ENCODE measurements at places on chromosomes 11 and 22.

DNA sequence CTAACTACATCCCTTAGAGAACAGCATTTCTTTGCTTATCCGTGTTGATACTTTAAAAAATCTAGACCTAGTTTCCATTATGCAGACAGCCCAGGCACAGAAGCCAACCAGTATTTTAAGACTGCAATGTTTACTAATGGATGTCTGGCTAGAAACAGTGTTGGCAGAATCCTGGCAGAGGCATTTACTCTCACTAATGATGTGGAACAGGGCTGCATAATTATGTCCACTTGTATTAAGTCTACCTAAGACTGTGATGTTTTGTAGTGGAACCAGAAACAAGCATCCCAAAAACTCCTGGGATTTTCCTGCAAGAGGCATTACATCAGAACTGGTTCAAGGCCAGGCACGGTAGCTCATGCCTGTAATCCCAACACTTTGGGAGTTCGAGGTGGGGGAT lies 50.2 kb upstream of the PICALM start:
- no peak for DNase-seq

DNA sequence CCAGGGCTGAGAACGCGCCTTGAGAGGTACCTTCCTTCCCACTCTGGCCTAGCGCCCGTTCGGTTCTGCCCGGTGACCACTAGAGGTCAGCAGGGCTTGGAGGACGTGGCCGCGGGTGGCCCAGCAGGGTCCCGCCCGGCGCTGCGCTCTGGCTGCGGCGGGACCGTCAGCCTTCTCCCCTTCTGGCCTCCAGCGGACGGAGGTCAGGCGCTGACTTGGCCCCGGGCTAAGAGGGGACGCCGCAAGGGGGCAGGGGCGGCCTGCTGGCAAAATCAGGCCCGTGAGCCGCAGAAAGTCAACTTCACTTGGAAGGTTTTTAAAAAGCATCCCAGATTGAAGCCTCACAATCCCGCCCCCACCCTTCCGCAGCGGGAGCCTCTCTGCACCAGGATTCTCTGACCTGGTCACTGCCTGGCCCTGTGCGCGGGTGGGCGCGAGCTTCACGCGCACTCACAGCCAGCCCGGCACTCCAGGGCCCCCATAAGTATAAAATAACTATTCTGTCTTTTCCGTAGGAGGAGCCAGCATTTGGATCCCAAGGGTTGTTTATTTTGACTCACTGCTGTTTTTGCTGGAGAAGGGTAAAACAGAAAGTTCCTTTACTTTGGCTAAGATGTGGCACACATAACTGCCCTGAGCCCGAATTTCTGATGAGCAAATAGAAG lies 23.2 kb upstream of the ZBTB16 start:
- peak; percentile 49 for DNase-seq

DNA sequence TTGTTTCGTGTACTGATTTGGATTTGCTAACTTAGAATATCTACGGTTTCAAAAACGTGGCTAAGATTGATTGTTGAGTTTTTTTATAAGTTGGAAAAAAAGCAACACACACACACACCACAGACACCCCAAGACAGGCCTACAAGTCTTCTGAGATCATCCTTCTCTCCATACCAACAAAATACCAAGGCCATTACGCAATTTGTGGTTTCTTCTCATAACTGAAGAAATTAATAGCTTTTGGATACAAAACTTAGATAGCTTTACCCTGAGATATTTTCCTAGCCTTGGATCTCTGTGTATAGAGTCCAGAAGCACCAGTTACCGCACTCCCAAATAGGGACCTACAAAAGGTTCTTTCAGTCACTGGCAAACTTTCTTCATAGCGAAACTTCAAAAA lies 113.6 kb downstream of the SIK3 start:
- no peak for DNase-seq

GRCh38 chr11:122627745-122628144 lies 27.8 kb upstream of the UBASH3B start:
- no peak for DNase-seq

DNA sequence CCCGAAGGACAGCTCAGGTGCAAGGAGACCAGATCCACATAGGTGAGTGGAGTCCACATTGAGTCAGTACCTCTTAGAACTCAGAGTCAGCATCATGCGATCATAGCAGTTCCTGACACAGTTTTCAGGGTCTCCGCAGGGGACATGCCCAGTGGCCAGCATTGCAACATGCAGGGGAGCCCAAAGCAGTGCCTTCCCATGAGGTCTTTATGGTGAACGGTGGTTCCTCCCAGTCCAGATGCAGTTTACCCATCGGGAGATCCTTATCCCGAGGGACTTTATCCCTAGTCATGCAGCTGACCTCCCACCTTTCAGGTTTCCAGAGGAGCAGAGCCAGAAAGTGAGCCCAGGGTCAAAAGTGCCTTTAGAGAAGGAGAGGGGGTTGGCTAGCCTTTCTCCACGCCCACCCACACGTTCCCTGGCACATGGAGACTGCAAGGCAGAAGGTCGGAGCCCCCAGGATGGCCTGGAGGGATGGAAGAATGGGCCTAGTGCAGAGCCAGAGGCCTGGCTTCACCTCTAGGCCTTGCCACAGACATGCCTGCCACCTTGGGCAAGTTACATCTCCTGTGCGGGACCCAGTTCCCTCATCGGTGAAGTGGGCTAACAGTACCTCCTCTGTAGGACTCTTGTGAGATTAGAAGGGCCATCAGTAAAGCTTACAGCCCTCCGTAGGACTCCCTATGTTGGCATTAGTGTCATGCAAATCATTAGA lies 6.4 kb downstream of the KCTD17 start:
- no peak for DNase-seq

GRCh38 chr22:38751422-38752346 lies 4.1 kb downstream of the SUN2 start:
- DNase-seq: no peak

DNA sequence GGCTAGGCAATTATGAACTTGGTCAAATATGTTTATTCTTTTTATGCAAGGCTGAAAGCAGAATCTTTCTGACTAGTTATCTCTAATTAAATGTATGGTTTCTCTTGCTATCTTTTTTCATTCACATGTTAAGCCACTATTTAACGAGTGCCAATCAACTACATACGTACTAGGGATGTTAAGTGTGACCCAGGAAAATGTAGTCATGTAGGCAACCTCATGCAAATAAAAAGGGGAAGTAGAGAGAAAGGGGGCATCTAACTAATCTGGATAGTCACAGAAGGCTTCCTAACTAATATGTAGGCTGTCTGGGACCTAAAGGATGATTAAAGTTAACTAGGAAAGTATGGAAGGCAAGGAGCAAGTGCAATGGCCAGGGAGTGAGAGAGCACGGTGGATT lies 23.5 kb downstream of the TBRG1 start:
- DNase-seq: no peak

DNA sequence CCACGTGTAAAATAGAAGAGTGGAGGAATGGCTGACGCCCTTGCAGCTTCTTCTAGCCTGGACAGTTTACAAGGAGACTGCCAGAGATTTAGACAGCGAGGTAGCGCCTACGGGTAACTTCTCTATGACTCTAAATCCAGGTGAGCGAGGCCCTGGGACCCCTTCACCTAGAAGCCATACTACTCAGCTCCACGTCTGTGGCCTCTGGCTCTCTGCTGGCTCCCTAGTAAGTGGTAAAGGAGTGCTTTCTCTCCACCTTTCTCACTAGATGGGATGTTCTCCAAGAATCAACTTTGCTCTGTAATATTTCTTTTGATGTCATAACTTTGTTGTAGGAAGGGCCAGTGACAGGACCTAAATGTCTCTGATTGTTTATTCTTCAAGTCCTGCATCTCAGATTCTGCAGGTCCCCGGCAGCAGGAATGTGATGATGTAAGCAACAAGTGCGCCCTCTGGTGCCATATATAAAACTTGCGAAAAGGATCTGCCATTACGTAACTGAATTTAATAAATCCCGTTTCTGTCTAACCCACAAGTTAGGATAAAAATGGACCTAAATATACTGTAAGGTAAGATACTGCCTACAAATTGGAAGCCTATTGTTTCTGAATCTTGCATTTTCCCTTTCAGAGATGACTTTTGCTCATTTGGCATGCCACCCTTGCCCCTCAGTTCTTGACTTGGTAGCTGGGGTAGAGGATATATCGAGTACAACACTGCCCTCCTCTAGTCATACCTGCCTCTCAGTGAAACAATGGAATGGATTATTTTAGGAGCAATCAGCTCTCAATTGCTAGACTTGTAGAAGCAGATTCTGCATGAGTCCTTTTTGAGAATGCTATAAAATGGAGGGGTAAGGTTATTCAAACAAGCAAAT lies 11.0 kb upstream of the PTPN5 start:
- DNase-seq: no peak

DNA sequence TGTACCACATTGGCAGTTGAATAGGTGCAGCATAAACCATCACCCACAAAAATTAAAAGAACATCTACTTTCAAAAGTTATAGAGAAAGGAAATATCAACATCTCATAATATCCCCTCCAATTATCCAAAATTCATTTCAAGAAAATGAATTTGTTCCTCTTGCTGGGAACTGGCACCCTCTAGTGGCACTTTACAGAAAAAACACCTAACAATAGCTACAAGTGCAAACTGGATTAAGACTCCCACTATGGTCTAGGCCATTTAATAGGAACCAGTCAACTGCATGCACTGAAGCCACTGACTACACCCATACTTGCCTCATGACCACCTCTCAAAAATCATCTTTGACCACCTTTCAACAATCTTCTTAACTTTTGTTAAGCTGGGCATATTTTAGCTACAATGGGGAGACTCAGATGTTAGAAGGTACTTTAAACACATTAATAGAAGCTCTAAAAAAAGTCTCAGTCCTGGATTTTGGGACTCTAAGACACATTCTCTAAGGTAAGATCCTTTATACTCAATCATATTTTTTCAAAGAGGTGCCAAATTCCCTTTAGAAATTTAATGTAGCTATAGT lies 17.3 kb downstream of the TRAF6 start:
- no peak for DNase-seq

- no peak for DNase-seq
These were observed 73.6 kb upstream of the GRK3 start for GRCh38 chr22:25490896-25491295.

GRCh38 chr22:41094041-41094593 lies 1.7 kb downstream of the EP300 start:
- DNase-seq: peak; percentile 2

GRCh38 chr11:44726283-44727113 lies at the start of gene TSPAN18:
Gene TSPAN18 (plus strand): TSS chr11:44726962. CDS start chr11:44906417, 179,455 bp downstream.
- no peak for DNase-seq

DNA sequence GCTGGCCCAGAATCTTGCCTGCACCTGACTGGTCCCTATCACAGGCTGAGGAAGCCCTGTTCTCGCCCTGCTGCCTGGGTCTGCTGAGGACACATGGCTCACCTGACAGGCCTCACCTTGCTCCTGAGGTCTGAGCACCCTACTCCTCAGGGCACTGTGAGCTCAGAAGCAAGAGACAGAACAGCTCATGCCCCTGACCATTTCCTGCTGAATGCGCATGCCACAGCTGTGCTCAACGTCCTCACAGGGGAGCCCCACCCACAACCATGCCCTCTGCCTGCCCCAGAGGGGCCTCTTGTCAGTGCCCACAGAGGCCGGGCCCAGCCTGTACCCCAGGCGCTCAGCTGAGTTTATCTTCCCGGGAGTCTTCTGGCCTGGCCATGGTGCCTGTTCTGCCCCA lies 2.8 kb upstream of the TSPO start:
- DNase-seq: no peak

DNA sequence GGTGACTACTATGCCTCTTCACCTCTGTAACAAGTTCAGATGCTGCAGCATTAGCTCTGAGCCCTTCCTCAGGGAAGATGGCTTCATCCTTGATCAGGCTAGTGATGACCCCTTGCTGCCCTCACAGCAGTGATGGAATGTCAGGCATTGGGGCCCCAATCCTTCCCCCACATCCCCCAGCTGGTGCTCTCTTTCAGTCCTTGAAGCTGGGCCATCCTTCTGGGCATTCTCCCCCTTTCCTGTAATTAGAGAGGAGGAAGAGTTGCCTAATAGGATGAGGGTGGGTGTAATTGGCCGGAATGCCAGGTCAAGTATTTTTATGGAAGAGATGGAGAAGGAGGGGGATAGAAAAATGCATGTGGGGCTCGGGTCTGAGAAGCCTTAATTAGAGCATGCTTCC lies 62.6 kb downstream of the TRAF6 start:
- no peak for DNase-seq

DNA sequence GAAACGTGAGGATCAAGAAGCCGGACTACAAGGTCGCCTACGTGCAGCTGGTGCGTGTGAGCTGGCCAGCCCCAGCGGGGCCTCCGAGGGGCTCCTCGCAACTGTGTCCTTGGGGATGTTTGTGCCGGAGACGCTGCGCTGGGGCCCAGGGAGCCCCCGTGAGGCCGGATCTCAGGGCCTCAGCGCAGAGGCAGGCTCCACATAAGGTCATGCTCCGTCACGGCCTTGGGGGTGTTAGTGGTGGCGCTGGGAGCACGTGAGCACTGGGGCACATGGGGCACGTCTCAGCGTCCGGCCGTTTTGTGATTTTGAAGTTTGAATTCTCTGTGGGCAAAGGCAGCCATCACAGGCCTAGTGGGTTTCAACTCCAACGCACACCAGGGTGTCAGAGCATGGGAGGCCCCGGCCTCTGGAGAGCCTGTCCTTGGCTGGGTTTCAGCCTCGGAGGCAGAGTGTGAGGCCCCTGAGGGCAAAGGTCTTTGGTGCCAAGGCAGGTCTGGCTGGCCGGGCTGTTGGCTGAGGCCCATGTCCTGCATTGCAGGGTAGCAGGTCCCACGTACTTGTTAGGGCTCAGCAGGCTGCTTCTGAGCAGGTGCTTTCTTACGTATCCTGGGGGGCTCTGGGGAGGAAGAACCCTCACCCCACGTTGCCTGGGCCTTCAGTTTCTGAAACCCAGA lies 5.8 kb downstream of the MRPL23 start:
- DNase-seq: no peak

DNA sequence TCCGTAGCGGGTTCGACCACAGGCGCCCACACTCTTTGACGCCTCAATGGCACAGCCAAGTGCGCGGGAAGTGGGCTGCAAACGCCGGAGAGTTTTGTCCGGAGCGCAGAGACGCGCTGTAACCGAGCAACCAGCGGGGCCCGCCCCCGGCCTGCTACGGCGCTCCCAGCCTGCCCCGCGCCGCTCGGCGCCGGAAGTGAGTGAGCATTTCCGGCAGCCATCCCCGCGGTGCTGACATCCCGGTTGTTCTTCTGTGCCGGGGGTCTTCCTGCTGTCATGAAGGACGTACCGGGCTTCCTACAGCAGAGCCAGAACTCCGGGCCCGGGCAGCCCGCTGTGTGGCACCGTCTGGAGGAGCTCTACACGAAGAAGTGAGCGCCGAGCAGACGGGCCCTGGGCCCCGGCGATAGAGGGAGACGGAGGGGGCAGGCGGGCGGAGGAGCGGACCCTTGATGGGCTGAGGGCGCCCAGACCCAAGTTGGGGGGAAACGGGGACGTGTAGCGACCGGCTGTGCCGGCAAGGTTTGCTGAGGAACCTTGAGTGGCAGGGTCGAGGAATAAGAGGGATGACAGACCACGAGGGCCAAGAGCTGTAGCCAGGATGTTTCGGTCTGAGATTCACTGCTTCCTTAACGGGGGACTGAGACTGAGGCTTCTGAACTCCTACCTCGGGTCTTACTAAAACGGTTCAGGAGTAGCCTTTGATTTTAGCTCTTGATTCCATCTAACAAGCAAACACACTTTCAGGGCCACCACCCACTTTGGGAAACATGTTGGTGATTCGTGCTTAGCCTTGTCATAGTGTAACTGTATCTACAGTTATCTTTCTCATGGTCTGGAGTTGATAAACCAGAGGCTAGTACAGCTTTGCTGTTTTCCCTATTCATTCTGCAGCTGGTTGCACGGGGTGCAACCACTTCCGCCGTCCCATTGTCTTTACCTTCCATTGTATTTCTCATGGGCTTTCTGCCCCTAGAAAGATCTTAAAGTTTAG lies at the start of gene PSMD13:
PSMD13 (plus strand) TSS at position 203 of the 994 bp plus-strand sequence; CDS start at position 277, 74 bp downstream.
- peak; percentile 77 for DNase-seq

- DNase-seq: no peak
These were observed 52.9 kb upstream of the RTL6 start for GRCh38 chr22:44550711-44551491.

GRCh38 chr11:88308576-88308975 lies 29.0 kb downstream of the CTSC start:
- DNase-seq: no peak

All from hypothalamus (tissue), 51 donors.